Left renal pelvis (tissue), 4 donors: ENCODE measurements at places on chromosomes 1 and 21.

GRCh38 chr1:236725668-236726067, 39.4 kb downstream of the ACTN2 start:
- DNase-seq: no peak

DNA sequence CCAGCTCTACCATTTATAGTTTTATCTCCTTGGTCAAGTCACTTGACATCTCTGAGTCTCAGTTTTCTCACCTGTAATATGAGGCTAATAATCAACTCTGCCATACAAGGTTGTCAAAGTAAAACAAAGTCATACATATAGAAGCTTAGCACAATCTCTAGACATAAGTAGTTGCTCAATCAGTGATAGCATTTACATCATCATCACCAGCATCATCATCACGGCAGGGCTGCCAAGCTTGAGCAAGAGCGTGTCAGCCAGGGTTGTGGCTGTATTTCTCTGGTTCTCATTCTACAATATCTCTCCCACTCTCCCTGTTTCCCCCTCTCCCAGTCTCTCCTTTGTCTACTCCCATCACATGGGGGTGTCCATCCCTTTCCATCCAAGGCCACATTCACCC, 41.7 kb upstream of the COA6 start:
- DNase-seq: no peak

GRCh38 chr1:206537141-206537540, 29.8 kb downstream of the RASSF5 start:
- no peak for DNase-seq

GRCh38 chr1:181504399-181504842, 21.1 kb downstream of the CACNA1E start:
- no peak for DNase-seq

GRCh38 chr21:43276811-43277210, 108.0 kb downstream of the CRYAA start:
- DNase-seq: no peak

DNA sequence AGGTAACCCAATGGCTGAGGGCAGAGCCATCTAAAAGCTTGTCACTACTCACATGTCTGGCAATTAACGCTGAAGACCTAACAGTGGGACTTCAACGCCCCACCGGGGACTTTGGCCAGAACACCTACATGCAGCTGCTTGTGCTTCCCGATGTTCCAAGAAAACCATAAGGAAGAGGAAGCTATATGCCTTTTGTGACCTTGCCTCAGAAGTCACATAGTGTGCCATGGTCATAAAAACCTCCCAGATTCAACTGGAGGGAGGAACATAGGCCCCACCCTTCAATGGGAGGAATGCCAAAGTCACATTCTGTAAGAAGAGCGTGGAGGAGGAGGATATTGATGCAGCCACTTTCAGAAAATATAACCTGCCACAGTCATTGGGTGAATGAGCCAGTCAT, 147.8 kb upstream of the MAGI3 start:
- no peak for DNase-seq

- DNase-seq: no peak
Measured at GRCh38 chr1:234154320-234155251, 218.7 kb upstream of the COA6 start.

DNA sequence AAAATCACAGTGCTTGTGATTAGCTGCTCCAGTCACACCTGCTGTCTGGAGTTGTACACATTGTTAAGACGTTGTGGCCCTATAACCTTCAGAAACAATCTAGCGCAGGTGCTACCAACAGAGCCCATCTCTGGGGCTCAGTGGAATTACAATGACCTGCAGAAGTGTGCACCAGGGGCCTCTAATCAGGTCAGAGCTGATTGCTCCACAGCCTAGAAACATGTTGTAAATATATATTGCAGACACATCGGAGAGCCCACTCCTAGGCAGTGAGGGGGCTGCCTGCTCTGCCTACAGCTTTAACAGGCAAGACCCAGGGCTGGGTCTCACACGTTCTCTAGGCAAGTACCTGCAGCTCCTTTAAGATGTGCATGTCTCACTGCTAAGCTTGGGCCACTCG, 302.0 kb downstream of the SIPA1L2 start:
- DNase-seq: no peak

DNA sequence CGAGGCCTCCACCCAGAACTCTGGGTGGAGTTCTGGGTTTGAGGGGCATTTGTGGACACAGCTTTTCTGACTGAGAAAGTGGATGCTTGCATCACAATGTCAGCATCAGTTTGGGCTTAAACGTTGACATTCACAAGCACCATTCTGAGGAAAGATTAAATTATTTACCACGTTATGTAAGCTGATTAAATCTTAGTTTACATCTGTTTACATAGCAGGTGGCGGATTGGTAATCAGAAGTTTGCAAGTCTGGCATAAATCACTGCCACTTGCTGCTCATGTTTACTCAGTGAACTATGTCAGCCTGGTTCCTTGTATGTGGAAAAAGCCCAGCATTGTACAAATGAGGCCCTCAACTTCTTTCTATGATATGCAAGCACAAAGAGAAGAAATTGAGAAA, 310.1 kb downstream of the PAPPA2 start:
- DNase-seq: no peak

DNA sequence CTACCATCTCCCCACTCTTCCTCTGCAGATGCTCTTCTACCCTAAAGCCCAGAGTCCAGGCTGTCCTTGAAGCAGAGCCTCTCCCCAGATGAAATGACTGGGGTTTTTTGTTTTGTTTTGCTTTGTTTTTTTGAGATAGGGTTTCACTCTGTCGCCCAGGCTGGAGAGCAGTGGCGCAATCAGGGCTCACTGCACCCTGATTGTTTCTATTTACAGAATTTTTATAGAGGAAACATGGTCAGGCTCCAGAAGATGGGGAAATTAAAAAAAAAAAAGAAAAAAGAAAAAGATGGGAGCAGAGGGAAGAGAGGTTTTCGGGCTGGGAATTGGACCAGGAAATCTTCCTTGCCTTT, 43.7 kb upstream of the ZNF281 start:
- DNase-seq: no peak

GRCh38 chr21:44696572-44696971, 400 bp upstream of the KRTAP10-12 start:
- no peak for DNase-seq

GRCh38 chr1:153231363-153231762, 14.0 kb downstream of the PRR9 start:
- DNase-seq: no peak
